ENCODE measurements at places on chromosomes 13 and 19. TPM values are rescaled to one million over a fixed set of nuclear protein-coding genes. Genes with fewer than 3 reads are reported as not detected.

Gene FAM83E
- total RNA-seq: 0.42 TPM

Gene TMEM86B
- 2.6 TPM for total RNA-seq

Gene NLRP4
- not detected for total RNA-seq

Gene CD33
- total RNA-seq: 4.6 TPM

Gene NLRP7
- total RNA-seq: not detected

Gene ADAMTSL5
- 4.2 TPM for total RNA-seq

Gene ZNF628
- total RNA-seq: 13.6 TPM

Gene MAP4K1
- 2.9 TPM for total RNA-seq

- no peak for DNase-seq
Measured at GRCh38 chr13:39656325-39656677, 839 bp downstream of the COG6 start.

GRCh38 chr19:23318143-23318542 is 67.9 kb upstream of the ZNF724 start:
- DNase-seq: no peak

- DNase-seq: no peak
Measured at GRCh38 chr13:51267622-51268021, 45.4 kb downstream of the FAM124A start.

- no peak for DNase-seq
Measured at GRCh38 chr13:32902029-32902780, 114.0 kb upstream of the KL start.

DNA sequence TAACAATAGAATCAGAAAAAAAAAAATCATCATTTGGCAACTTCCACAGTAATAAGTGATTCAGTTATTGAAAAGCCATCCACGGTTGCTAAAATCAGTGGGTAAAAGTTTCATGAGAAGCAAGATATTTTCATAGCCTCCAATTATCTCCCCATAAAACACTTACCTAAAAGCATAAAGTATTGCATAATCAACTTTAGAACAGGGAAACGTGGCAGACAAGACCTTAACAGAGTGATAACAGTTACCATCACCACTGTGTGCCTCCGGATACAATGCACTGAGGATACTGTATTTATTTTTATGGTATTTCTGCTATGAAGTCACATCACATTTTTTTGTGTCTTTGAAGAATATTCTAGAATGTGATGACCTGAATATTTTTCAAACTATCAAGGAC is 37.0 kb downstream of the ABCC4 start:
- no peak for DNase-seq

DNA sequence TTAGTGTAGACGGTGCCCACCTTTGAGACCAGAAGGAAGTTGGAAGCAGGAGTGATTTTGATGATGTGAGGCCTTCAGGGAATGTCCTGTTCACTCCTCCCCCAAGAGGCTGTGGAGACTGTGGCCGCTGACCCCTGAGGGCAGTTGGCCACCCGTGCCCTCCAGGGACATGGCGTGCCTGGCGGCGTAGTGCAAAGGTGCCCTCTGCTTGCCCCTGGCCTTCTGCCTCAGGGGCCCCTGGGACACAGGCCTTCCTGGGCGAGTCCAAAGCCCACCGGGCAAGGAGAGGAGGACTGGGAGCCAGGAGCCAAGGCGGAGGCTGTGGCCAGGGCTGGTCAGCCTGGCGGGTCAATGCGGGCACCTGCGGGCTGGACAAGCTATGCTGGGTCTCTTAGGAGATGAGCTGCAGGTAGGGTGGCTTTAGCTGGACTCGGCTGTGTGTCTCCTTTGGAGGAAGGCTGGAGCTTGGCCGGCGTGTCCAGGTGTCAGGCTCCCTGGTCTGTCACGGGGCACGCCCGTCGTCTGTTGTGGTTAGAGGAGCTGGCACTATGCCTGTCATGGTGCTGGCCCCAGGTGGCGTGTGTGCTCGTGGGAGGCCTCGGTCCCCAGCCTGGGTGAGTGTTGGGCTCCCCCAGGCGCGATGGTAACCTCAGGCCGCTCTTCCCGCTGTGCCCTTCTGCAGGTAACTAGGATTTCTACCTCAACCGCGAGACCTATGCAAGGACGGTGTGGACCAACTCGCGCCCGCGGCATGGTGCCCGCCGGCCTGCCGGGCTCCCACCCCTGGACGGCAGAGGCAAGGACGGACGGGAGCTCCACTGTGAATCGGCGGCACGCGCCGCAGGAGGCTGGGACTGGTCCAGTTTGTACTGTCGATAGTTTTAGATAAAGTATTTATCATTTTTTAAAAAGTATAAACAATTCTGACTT is 6.8 kb downstream of the PLEKHJ1 start:
- DNase-seq: no peak

- no peak for DNase-seq
Measured at GRCh38 chr13:98677398-98677797, 75.1 kb downstream of the SLC15A1 start.

DNA sequence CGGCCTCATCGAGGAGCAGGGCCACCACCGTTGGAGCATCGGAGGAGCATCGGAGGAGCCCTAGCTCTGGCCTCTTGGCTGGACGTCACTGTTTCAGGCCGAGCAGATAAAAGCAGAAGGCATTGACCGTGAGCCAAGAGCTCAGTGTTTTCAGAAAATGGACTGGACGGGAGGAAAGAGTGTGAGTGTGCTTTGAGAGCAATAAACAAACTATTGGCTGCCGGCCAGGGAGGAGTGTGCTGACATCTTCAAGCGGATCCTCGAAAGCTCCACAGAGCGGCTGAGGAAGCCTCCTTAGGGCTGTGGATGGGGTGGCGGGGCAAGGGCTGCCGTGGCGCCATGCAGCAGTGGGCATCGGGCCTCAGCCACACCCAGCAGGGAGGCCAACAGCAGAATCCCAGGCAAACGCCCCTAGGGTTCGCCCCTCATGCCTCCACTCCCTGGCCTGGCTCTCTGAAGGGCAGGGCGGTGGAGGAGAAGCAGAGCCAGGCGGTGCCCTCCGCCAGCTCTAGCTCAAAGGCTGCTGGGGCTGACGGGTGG is 41.8 kb downstream of the IRS2 start:
- no peak for DNase-seq

DNA sequence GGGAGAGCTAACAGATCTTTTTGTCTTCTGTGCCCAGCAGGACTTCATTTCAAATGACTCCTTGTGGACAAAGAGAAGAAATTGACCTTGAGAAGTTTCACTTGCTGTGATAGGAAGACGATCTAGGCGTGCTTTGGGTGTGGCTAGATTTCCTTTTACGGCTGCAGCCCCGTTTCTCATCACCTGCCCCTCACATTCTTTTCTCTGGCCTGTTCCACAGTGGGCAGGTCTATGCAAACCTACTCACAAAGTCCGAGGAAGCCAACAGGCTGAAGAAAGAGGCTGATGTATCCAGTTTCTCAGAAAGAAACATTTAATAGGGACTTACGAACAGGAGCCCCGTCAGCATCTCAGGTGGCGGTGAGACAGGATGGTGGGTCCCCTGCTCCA is 231.8 kb downstream of the FGF9 start:
- DNase-seq: no peak

DNA sequence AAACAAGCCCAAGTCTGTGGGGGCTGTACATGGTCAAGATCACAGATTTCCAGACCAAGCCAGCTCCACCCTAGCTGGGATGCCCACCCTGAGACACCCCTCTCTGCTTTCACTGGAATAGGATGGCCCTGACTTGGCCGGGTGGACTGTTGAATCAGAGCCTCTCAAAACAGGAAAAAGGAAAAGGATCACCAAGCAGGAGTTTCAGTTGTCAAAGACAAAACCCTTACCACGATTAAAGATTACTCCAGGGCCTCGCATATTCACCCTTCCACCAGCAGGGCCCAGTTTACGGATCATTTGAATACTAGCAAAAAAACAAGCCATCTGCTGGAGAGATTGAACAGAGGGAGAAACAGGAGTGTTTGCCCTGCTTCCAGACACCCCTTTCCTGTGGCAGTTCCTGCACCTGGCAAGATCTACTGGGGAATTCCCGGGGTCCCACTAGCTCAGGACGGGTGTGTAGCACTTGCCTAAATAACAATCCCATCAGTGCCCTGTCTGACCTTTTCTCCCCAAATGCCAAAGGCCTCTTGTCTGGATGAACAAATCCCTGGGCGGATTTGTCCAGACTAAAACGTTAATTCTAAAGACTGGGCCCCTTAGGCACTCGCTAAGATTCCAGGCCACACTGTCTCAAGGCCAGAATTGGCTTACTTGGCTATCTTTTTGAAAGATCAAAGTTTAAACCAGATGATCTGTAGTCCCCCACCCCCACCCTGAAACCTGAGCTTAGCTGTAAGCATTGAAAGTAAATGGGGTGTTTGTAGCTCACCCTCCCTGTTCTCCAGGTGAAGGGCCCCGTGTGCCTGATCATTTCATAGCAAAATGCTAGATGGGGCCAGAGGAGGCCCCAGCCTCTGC is 38.4 kb downstream of the ACTN4 start:
- no peak for DNase-seq

DNA sequence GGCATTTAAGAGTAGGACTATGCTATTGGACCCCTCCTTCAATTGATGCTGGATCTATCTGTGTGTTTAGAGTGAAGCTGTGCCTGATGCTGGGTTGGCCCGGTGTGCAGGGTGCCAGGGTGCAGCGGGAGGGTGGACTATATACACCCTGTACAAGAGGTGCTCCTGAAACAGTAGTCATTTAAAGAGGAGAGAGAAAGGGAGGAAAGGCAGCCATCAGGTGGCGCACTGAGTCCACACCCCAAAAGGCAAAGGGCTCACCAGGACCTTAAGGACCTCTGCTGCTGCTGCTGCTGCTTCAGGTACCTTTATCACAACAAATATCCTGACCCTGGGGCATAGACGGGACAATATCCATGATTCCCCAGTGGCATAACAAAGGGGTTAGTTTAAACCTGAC is 39.4 kb downstream of the ZNF136 start:
- DNase-seq: no peak

- DNase-seq: no peak
Measured at GRCh38 chr19:38715555-38715954, 28.7 kb downstream of the CAPN12 start.

- no peak for DNase-seq
Measured at GRCh38 chr19:6767357-6768235, at the start of gene SH2D3A. SH2D3A (minus strand) TSS chr19:6767435; CDS start chr19:6763748, 3,687 bp downstream.

GRCh38 chr13:28041501-28041900 is 53.0 kb upstream of the URAD start:
- DNase-seq: no peak

- DNase-seq: no peak
Measured at GRCh38 chr19:31254180-31254551, 95.1 kb downstream of the TSHZ3 start.

- DNase-seq: no peak
Measured at GRCh38 chr19:275000-275399, 16.2 kb downstream of the PLPP2 start.

GRCh38 chr19:48348045-48348444 is 15.7 kb downstream of the TMEM143 start:
- no peak for DNase-seq

GRCh38 chr19:6059988-6060599 is 50.2 kb downstream of the RFX2 start:
- DNase-seq: no peak

- DNase-seq: no peak
Measured at GRCh38 chr13:31201341-31202031, 1.7 kb downstream of the B3GLCT start.

DNA sequence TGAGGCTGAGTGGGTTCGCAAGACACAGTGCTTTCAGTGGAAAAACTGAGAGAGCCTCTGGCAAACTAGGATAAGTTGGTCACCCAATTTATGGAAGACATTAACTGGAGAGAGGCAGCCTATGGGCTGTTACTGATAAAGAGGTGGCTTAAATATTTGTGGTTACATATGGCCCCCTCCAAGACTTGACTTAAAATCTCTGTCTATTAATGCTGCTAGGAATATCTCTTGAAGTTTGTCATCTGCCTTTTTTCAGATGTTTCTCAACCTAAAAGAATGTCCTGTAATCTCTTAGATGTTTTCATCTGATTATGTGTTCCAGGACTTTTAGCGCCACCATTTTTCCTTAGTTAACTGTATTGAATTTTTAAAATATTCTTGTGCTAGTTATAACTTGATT is 54.6 kb downstream of the NAA16 start:
- no peak for DNase-seq

DNA sequence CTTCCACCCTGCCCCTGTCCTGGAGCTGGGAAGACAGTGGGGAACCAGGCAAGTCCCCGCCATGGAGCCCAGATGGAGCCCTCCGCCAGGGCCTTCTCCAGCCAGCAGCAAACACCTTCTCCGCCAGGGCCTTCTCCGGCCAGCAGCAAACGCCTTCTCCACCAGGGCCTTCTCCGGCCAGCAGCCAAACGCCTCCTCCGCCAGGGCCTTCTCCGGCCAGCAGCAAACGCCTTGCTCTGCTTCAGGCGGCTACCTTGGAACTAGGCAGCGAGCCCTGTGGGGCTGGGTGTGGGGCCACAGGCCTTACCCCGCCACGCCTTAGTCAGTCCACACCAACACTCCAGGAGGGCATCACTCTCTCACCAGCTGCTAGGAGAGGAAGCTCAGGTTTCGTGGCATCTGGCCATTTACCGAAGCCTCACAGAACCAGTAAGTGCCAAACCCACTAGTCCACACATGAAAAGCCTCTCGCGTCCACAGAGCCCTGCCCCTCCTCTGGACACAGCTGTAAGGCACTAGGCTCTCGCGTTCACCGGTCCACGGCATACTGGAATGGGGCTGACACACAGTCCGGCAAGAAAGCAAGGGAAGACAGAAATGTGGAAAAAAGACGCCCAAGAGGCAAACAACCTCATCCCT is 41.0 kb downstream of the MLLT1 start:
- no peak for DNase-seq

All from esophagus muscularis mucosa (tissue), 4 donors.